Activated CD8-positive, alpha-beta memory T cell treated with anti-CD3 and anti-CD28 coated beads, Interleukin-2, amount 50 U/mL, for 4 hours (primary cell): ENCODE measurements at places on chromosomes 4 and X.

DNA sequence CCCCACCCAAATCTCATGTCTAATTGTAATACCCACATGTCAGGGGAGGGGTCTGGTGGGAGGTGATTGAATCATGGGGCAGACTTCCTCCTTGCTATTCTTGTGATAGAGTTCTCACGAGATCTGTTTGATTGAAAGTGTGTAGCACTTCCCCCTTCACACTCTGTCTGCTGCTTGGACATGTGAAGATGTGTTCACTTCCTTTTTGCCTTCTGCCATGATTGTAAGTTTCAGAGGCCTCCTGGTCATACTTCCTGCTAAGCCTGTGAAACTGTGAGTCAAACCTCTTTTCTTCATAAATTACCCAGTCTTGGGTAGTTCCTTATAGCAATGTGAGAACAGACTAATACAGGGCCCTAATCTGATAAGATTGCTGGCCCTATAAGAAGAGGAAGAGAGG, 1514.8 kb downstream of the RPA4 start:
- DNase-seq: no peak

GRCh38 chr4:5852523-5853202, 40.2 kb downstream of the CRMP1 start:
- no peak for DNase-seq

- no peak for DNase-seq
These were observed 39.9 kb upstream of the MAP3K15 start for GRCh38 chrX:19555236-19555635.

DNA sequence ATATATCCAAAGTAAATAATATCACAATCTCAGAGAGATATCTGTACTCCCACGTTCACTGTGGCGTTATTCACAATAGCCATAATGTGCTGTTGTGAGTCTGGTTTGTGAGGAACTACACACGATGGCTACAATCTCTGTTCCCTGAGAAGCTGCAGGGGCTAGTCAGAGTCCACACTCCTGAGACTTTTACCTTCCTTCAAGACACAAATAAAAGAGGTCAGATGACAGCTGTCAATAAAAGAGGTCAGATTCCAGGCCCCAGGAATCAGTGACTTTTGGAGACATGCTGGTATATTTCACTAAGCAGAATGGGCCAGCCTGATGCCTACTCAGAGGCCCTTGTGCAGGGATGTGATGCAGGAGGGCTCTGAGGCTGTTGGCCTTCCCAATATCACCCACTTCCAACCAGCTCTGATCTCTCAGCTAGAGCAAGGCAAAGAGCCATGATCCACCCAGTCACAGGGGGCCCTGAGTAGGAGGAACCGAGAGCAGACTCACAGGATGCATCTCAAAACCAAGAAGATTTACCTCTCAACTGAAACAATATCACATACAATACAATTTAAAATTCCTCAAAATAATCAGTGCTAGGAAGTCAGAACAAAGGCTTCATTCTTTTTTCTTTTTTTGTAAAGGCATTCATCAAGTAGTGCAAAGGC, 13.8 kb downstream of the FRYL start:
- DNase-seq: no peak

DNA sequence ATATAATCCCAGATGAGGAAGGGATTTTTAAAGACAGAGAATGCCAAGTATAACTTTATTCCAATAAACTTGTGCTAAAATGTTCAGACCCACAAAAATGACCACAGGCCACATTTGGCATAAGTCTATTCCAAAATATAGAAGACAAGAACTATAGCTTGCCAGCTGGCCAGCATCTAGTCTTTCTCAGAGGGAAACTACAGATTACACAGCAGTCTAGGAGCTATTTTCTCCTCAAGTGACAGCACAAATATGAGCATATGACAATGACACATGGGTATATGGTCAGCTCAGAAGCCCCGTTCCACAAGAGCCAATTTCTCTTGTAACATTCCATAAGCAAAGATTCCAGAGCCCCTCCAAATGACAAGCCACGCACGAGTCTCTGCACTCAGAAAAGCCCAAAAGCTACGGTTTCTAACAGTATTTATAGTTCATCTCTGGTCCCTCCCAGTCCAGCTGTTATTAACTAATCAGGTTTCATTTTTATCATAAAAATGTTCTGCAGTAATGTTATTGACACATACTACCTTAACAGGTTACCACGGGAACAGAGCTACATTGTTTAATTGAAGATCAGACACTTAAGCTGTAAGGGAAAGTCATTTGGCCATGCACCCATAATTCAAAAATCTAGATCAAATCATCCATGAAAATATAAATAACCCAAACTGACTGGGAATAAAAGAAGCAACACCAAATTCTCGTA, 70.3 kb downstream of the RAB28 start:
- DNase-seq: no peak
